Vein endothelial cell (primary cell): ENCODE measurements at places on chromosomes 1 and 21. TPM values are rescaled to one million over a fixed set of nuclear protein-coding genes. Genes with fewer than 3 reads are reported as not detected.

Gene C8A
- not detected in 2 replicates for total RNA-seq

Gene PLPP3
- total RNA-seq = 44.6 and 59.4 TPM in 2 replicates

Gene WLS
- 101 and 120 TPM in 2 replicates for total RNA-seq

Gene SLC9C2
- total RNA-seq = not detected in 2 replicates

Gene SH2D1B
- not detected in 2 replicates for total RNA-seq

Gene ELF3
- 0.10 and 0.65 TPM in 2 replicates for total RNA-seq

Gene PTPN22
- total RNA-seq = under 0.01 and 0.67 TPM in 2 replicates

Gene MAD2L2
- 26.8 and 32.7 TPM in 2 replicates for total RNA-seq
